ENCODE measurements at places on chromosomes 1 and 21. TPM values are rescaled to one million over a fixed set of nuclear protein-coding genes. Genes with fewer than 3 reads are reported as not detected.

Gene OR2L3
- 1.4 TPM for total RNA-seq

Gene SYNC
- total RNA-seq = 4.2 TPM

Gene KRTAP13-1
- total RNA-seq = not detected

Gene SLC26A9
- total RNA-seq = 1.1 TPM

Gene LRRC8B
- 75.9 TPM for total RNA-seq
